ENCODE measurements at places on chromosomes 7 and 10.

DNA sequence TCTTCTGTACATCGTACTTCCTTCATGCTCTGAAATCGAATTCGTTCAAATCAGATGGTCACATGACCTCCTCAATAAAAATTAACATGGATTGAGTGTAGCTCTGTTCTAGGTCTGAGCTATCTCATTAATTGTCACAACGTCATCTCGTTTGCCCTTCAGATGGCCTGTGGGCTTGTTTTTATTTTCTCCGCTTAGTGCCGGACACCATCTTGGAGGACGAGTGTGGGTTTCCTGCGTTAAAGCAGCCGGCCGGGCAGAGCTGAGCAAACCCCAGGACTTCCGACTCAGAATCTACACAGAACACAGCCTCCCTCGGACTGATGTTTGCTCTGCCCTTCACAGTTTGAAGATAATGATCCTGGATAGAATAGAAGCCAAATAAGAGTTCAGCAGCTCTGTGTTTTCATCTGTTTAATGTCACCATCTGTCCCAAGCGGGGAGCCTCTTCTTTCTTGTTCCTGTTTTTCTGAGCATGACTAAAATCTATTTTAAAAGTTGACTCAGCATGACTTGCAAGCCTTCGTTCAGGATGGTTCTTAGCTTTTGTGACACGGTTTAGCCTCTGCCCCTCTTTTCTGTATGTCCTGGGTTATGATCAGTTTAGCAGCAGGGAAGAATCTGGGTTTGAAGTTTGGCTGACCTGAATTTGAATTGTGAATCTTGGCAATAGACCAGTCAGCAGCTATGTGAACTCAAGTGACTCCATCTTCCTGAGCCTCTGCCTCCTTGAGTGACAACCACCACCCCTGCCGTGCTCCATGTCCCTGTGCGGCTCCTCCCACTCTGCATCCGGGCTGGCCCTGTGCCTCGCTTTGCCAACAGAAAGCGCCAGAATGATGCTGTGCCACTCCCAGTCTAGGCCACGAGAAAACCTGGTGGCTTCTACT is 30.6 kb upstream of the GALNTL5 start:
- no peak for DNase-seq

GRCh38 chr10:114311023-114311422 is 72.0 kb downstream of the VWA2 start:
- DNase-seq = no peak

DNA sequence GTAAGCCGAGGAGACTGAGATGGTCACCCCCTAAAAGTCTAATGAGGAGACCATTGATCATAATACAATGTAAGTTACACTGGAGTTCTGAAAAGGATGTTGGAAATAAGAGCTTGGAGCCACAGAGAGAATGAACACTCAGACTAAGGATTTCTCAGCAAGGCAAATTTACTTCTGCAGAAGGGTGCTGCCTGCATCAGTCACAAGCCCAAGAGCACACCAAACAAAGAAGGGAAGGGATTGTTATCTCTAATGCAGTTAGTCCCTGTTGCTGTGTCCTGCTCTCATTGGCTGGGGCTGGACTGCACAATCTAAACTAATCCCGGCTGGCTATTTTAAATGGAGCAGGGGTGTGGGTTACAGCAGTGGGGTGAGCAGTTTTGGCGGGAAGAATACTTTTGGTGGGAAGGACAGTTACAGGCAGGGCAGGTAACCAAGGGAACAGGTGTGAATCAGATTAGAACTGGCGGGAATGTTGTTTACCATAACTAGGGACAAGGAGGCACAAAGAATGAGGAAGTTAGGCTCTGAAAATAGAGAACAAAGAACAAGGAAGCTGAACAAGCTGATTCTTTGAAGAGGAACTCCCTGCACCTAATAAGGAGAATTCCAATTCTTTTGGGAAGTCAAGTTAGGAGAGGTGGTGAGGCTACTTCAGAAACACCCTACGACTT is 30.3 kb upstream of the TRIM24 start:
- no peak for DNase-seq

GRCh38 chr10:111158595-111158994 is 81.8 kb downstream of the ADRA2A start:
- no peak for DNase-seq

DNA sequence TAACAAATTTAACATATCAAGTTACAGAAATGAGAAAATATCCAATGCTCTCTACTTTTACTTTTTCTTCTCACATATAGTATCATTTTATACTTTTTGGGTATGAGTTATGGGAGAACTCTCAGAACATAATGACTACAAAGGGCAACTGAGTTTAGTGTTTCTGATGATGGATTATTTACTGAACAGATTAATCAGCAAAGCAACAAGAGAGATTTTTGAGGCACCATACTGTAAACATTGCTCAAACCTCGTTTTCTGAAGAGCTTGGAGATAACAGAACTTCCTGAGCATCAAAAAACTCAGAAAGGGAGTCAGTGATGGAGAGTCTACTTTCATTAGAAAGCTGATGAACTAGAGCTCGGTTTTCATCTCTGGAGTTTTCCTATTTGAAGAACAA is 84.8 kb upstream of the GSDME start:
- no peak for DNase-seq
